ENCODE measurements at places on chromosomes 11 and 22.

DNA sequence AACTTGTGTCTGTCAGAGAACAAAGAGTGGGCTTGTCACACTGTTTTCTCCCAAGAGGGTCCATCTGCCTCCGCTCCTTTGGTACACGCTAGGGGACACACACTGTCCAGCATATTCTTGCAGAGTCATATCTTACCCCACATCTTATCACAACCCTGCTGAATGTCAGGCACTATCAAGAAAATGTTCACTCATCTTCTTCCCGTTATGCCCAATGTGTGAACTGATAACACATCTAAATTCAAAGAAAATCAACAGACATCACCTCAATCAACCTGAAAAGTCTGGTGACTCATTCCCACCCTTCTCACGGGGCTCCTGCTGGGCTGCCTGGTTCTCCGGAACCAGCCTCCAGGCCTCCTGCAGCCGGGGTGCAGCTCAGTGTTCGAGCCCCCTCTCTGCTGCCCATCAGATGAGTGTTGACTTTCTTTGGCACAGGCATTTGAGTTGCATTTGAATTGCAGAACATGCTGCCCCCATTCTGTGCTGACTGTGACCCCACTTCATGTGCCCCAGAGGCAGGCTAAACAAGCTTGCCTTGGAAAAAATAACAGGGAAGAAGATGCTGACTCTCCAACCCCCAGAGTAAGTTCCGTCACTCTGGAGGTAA lies 19.4 kb downstream of the GRAP2 start:
- peak; percentile 62 for DNase-seq

- no peak for DNase-seq
Measured at GRCh38 chr11:45455536-45455935, 169.4 kb upstream of the SYT13 start.

- no peak for DNase-seq
Measured at GRCh38 chr11:107293677-107294344, 163.8 kb downstream of the CWF19L2 start.

GRCh38 chr11:71482746-71483364 lies 29.9 kb downstream of the NADSYN1 start:
- DNase-seq, result no peak

DNA sequence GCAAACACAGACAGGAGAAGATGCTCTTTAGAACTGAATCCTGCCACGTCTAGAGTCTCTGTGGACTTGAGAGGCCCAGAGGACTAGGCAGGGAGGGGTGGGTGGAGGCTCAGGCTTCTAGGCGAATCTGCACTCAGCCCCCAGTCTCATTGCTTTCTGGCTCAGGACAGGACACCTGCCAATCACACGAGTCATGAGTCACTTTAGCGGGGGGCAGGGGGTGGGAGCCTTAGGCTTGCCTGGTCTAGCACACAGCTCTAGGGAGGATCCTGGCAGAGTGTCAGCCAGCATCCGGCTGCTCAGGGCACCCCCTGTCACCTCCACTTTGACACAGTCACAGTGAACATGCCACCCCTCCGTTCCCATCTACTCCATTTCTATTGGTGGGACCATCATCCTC lies 167.7 kb downstream of the CEP164 start:
- DNase-seq, result no peak

DNA sequence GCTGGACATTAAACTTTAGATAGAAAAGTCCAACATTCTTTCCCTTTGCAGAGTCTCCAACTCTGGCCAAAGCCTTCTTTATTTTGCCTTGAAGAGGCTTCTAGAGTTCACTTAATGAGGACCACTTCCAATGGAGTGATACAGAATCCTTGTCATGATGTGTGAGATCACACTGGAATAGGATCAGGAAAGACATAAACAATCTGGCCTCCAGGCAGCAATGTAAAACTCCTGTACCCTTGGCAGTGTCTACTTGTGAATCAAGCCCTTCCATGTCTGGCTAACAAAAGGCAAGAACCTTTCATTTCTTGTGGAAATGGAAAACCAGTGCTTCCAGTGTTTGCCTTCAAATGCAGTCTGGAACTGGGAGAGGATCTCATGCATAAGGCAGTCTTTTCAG lies 56.5 kb upstream of the FIBIN start:
- no peak for DNase-seq

- DNase-seq, result no peak
Measured at GRCh38 chr11:106998116-106998915, 20.0 kb downstream of the GUCY1A2 start.

DNA sequence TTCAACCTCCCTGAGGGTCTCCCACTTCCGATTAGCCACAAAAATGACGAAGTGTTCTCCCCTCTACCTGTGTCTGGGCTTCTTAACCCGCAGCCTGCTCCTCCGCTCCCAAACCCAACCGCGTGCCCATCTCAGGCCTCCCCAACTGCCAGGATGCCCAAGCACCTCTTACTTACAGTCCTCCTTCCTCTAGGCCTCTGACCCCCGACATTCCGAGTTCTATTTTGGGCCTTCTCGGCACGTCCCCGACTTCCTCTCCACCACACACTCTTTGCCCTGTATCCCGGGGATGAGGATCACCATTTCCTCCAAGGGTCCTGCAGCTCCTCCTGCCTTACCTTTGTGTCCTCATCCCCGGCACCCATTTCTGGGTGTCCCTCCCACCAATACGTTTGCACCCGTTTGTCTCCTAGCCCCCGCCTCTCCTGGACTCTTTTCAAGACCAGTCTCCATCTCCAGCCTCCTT lies 388 bp upstream of the MUS81 start:
- no peak for DNase-seq

DNA sequence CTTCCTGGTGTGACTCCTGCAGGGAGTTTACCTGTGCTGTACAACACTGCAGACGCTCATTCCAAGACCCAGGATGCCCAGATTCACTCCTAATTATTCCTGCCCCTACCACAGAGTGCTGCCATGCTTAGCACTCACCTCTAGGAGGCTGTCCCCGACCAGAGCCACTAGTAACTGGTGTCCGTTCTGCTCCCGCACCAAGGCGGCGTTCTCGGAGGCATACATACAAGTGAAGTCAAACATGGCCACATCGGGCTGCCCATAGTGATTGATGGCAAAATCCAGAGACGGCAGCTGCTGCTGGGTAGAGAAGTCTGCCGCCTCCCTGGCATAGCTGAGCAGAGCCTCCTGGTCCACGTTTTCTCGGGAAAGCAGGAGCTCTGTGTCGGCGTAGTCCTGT lies 122.3 kb upstream of the BID start:
- DNase-seq, result no peak

- no peak for DNase-seq
Measured at GRCh38 chr11:60316317-60316716, 10.7 kb upstream of the MS4A6E start.

DNA sequence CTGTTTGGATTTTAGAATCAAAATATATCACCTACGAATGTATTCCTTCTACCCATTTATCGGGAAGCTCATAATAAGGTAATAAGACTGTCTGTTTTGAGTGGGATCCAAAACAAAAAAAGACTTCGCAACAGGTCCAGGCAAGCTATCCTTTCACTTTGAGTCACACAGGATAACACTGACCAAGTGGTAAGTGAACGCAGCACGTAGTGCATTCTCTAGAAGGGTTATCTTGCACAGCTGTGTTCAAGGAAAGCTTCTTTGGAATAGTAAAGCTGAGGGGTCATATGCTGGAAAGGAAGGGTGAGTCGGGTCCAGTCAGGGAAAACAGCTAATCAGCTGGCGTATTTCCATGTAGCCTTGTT lies 22.3 kb upstream of the NRGN start:
- DNase-seq, result no peak

DNA sequence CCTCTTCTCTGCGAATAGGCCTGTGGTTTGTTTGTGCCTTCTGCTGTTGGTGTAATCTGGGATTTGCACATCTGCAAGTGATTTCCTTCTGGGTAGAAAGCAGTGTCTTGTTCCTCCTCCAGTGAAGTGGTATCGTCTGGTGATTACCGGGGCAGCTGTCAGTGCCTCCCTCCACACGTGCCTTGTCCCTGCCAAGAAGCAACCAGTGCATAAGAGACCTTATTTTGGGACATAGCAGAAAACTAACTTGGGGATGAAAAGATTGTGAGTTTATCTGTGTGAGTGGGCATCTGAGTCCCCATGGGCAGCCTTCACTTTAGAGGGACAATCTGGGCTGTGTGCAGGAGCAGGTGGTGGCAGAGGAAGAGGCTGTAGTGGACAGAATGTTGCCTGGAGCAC lies 71.5 kb upstream of the SORL1-AS1 start:
- DNase-seq, result peak; percentile 76

GRCh38 chr11:126345759-126346585 lies 9.5 kb upstream of the ST3GAL4 start:
- peak; percentile 95 for DNase-seq

- DNase-seq, result no peak
Measured at GRCh38 chr22:30643055-30643875, 7.7 kb downstream of the SLC35E4 start.

GRCh38 chr22:25838960-25839741 lies 97.2 kb downstream of the MYO18B start:
- no peak for DNase-seq

GRCh38 chr11:116774661-116775060 lies 1.9 kb upstream of the BUD13 start:
- no peak for DNase-seq

DNA sequence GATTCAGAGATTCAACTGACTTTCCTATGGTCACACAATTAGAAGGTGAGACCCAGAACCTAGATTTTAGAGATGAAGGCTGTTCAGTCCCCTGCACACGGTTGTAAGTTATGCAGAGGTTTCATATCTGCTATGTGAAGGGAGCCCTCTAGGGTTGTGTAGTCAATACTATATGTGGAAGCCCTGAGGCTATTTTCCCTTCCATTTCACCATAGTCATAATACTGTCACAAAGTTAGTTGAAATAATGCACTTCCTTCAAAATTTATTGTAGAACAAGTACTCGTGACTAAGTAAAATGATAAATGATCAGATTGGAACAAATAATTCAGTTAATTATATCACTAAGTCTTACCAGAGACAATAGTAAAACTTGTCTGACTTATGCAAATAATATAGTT lies 48.8 kb downstream of the ENDOD1 start:
- peak; percentile 46 for DNase-seq

DNA sequence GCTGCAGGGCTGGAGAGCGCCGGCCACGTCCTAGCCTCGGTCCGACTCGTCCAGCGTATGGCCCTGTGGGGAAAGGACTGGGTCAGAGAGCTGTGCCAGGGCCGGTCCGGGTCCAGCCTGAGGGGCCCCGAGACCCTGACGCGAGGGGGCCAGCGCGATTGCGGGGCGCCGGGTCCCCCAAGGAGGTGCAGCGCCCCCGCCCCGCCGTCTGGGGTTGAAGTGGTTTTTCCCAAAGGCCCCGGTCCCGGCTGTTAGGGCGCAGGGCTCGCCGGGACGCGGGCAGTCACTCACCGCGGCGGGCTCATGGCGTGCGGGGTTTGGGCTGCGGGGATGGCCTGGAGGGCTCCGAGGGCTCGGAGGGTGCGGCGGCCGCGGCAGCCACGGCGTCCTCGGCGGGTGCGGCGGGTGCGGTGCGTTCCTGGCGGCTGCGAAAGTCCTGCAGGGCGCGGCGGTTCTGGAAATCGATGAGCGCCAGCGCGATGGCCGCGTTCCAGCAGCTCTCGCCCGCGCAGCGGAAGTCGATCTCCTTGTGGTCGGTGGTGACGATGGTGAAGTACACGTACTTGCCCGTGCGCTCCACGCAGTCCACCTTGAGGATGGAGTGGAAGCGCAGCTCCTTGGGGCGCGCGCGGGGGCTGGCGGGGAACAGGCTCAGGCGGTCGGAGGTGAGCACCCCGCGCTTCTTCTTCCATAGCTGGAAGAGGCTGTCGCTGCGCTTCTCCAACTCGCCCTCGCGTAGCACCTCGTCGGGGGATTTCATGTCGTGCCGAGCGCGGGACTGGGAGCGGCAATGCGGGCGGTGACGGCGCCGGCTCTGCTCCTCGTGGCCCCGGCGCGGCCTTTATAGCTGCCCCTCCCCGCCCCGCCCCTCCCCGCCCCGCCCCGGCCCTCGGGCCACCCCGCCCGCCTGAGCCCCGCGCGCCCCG lies at the start of gene PHLDA2:
PHLDA2 (minus strand) TSS at position 816 of the 926 bp plus-strand sequence; CDS start at position 760, 56 bp downstream.
- peak; percentile 81 for DNase-seq

DNA sequence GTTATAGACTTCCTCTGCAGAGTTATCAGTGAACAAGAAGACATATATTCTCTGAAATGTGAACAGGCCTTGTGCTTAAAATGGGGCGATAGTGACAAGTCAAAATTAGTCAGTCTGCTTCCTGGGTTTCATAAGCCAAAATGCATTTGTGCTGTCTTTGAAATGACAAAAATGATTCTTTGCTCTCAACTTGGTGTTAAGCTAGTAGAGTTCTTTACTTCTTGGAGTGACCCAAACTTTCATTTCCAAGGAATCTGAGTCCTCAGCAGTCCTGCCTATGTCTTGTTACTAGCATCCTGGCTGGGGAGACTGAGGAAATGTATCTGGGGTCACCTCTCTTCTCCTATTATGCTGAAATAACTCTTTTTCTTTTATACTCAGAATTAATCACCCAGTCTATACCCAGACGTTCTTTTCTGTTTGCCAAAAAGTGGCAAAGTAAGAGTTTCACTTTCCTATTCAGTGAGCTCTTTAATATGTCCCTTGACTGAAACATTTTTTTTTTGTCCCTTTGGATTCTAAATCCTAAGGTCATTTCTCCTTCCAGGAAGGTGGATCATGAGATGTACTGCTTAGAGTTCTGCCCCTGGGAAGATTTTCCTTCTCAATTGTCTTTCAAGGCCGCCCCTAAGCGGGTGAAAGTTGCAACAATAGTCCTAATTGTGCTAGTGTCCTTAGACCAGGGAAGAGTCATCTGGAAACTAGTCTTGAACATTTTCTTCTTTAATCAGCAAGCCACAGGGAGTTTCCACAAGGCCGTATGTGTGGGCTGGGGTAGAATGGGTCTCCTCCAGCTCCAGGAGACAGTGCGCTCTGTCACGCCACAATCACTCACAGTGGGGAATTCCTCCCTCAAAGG lies 53.0 kb upstream of the RDX start:
- DNase-seq, result no peak

GRCh38 chr22:50102946-50103345 lies 13.1 kb downstream of the MOV10L1 start:
- no peak for DNase-seq

Measured in common myeloid progenitor, CD34-positive (primary cell).